KBM-7 (cell line): ENCODE measurements at places on chromosomes 4 and X.

GRCh38 chrX:53223068-53223693 is 1.8 kb downstream of the KDM5C start:
- peak; percentile 21 for DNase-seq

DNA sequence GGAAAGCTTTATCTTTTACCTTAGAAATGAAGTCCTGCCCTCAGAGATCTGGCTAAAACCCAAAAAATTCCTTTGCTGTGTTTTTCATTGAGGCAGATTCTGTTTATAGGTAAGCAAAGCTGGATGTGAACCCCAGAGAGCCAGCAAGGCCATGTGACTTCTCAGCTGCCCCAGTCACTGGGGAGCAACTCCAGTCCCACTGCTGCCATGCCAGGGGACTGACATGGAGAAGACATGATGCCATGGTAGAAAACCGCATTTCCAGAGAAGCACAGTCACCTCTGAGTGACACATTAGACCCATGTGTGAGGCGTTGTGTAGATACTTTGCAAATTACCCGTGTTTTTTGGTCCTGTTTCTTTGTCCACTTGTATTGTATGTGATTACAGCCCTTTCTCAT is 45.4 kb downstream of the PTTG2 start:
- DNase-seq = no peak

- no peak for DNase-seq
Observed at GRCh38 chrX:124506066-124506465, 159.7 kb downstream of the SH2D1A start.

GRCh38 chr4:159360549-159360948 is 257.7 kb downstream of the RAPGEF2 start:
- no peak for DNase-seq

- no peak for DNase-seq
Observed at GRCh38 chr4:114019276-114019968, 40.0 kb upstream of the ARSJ start.

DNA sequence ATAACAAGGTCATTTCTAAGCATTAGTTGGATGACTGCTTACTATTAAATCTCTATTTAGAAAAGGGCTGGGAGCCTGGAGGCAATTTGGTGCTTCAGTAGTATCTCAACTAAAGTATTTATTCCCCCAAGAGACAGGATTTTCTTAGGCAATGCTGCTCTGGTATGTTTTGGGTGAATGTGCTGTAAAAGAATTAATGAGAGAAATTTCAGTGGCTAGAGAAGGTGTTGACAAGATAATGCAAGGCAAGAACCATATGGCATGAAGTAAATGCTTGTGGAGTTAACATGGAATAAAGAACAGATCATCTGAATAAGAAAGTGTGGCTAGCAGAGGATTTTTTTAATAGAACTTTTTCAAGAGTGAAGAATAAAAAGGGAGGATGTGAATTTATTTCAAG is 3.9 kb downstream of the CYP2U1 start:
- no peak for DNase-seq

DNA sequence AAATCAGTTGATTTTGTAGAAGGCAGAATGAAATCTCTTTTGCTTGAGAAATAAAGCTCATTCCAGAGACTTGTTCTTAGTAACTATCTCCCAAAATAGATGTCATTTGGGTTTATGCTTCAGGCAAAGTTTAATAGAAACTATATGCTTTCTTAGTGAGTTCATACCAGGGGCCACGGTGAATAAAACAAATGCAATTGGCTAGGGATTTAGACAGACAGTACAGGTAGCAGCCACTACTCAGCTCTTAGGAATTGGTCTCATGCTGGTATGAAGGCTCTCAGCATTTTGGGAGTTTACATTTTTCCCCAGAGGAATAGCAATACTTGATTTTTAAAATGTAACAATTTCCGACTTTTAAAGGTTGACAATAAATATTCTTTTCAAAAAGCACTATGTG is 27.0 kb downstream of the GYPA start:
- no peak for DNase-seq

DNA sequence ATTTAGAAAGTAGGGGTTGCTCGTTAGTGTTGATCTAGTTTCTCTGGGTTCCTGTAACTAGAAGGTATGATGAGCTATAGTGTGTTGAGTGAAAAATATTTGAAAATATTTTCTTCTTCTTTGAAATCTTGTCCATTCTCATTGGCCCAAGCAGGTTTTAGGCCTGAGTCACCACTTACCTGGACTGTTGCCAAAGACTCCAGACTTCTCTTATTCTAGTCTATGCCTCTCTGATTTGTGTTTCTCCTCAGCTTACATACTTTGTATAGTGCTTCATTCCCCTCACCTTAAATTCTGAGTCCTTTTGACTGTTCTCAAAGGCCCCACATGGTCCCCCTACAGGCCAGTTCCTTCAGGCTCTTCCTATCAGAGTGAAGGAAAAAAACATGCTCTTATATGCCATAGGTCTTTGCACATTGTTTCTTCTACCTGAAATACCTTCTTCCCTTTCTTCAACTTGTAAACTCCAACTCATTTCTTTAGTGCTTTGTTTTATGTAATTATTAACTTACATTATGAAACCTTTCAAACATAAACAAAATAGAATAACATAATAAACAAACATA is 258.2 kb downstream of the PPP1R2C start:
- no peak for DNase-seq

DNA sequence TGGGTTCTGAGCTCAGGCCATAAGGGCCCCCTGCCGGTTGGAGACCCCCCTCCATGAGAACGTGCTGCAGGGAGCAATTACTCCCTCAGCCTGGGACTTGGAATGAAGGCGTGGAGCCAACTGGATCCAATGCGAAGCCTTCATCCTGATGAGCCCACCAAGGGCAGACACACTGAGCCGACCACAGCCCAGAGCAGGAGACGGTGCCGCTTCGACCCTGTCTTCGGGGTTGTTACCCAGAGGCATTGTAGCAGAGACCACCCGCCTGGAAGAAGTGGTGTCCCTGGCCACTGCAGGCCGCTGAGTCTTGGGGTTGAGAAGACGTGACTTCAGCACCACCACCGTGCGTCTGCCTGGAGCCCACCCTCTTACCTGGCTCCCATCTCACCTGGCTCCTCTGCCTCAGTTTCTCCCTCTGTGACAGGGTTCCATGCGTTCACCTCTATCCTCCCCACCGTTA is 7.0 kb upstream of the NKX1-1 start:
- DNase-seq = no peak

- no peak for DNase-seq
Observed at GRCh38 chr4:117640836-117641235, 393.4 kb upstream of the NDST3 start.

DNA sequence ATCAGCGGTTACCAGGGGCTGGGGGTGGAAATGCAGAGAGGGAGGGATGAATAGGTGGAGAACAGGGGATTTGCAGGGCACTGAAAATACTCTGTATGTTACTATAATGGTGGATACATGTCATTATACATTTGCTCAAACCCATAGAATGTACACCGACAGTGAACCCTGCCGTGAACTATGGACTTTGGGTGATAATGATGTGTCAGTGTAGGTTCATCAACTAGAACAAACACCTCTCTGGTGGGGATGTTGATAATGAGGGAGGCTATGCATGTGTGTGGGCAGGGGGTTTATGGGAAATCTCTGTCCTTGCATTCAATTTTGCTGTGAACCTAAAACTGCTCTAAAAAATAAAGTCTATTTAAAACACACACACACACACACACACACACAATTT is 11.5 kb downstream of the HPSE start:
- DNase-seq = no peak

- DNase-seq = peak; percentile 95
Observed at GRCh38 chrX:1205681-1206611, 6.5 kb downstream of the CRLF2 start.

DNA sequence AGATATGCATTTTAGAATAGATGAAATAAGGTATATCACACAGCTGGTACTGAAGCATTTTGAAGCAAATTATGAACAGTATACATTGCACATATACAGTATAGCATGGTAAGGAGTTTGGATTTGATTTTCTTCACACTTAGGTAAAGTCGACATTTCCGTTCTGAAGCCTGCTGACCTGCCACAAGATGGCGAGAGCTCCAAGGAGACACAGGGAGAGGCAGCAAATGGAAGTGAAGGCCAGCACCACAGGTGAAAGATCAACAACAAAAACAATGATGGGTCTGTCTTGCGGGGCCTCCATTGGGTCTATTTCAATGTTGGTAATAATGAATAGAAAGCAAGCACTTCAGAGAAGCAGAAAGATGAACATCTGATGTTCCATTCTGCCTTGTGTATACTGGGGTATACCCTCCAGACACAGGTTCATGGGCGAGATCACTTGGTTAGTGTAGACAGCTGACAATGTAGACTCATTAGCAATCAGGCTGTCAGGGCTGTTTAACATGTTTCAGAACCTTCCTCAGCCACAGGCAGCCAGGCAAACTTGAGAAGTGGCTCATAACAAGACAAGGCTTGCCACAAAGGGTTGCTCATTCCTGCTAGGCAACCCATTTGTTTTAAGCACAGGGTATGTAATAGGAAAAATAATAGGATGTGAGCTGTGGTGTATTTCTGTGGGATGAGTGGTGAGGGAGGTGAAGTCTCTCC is 21.4 kb upstream of the NOX1 start:
- peak; percentile 54 for DNase-seq

- peak; percentile 13 for DNase-seq
Observed at GRCh38 chr4:159428975-159429692, 326.3 kb downstream of the RAPGEF2 start.

DNA sequence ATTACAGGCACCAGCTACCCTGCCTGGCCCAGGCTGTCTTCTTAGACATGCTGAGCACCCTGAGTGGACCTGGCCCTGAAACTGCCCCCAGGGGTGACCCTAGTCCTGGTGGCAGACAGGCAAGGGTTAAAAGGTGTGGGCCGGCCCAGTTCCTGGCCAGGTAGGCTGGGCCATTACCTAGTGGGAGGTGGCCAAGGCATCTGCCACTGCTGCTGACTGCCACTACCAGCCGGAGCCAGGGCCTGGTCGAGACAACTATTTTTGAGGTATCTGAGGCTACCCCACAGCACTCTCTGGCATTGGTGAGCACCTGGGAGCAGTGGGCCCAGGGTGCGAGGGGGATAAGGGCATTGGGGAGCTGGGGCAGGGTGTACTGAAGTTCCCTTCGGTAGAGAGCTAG is at the start of gene CCDC120:
CCDC120 (plus strand) TSS at position 206 of the 400 bp plus-strand sequence. CDS start 3,043 bp downstream, outside the sequence.
- DNase-seq = no peak

- no peak for DNase-seq
Observed at GRCh38 chr4:127780598-127780997, 1.5 kb upstream of the HSPA4L start.

DNA sequence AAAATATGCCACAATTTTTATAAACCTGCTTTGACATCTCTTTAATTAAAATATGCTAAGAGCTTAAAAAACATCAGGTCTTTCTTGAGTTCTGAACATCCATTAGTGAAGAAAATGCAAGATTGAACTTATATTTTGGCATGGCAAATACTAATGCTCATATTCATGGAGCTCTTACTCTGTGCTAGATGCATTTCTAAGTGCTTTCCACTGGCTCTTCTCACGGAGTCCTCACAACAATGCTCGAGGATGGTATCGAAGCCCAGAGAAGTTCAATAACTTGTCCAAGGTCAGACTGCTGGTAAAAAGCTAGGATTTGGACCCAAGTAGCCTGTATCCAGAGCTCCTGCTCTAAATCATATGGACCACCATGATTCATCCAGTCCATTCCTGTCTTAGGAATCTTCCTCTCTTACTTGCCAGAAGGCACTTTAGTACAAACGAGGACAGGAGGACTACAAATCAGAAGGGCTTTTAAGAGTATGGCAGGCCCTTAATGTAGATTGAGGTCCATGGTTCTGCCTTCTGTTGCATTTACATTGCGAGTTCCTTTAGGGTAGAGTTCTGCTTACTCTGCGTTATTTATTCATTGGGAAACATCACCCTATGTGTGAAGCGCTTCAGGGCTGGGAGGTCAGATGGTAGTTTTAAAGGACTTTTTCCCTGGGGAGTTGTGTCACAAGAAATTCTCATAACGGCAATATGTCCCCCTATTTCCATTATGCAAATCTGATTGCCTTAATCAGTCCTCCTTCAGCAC is 199.2 kb downstream of the RASL11B start:
- DNase-seq = no peak

- no peak for DNase-seq
Observed at GRCh38 chr4:67996127-67996526, 32.8 kb upstream of the TMPRSS11A start.

GRCh38 chr4:173073939-173074500 is 94.6 kb upstream of the GALNT7 start:
- DNase-seq = no peak

DNA sequence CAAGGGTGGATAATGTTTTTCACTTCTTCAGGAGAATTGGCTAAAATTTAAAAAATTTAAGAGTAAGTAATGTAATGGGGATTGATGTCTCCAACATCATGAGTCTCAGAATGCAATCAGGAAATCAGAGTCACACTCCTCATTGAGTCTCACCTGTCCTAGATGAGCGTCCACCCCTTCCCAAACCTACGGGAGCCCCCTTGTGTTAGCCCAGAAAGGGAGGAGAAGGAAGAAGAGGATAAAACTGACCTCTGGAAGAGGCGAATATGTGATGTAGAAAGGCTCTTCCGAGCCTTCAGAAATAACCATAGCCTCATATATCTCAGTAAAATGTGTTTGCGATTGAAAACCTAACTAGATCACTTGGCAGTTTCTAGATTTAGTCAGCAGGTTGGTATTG is 157.1 kb downstream of the DCLK2 start:
- no peak for DNase-seq

- DNase-seq = no peak
Observed at GRCh38 chr4:153794006-153794405, 5.1 kb upstream of the SFRP2 start.

DNA sequence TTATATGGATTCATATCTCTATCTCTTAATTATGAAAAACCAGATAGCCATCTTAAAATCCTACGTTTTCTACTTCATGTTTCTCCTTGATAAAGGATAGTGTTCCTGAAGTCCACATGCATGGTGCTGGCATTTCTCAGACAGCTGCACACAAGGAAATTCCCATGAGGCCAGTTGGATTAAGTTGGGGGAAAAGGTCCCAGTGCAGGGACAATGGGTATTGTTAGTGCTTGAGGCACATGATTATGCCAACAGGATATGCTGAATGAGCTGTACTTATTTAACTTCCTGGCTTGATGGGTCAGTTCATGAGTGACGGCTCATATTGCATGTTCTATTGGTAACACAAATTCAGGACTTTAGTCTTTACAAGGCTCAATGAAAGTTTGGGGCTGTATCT is 913.9 kb upstream of the NDST4 start:
- no peak for DNase-seq

DNA sequence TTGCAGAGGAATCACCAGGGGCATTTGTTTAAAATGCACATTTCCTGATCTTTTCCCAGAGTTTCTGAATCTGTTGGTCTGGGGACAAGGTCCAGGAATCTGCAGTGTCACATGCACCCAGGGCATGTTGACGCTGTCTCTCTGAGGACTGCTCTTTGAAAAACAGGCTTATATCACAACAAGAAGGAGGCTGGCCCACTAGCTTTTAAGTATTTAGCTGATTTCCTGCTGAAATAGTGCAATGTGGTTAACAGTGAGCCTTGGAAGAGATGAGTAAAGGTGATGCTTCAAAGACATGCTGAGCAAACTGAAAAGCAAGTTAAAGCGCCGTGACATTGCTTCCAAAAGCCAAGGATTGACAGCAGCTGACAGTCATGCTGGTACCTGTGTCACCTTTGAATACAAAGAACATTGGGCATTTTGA is 18.6 kb upstream of the SEPSECS start:
- no peak for DNase-seq
